ENCODE measurements at places on chromosomes 12 and 14.

- DNase-seq = no peak
Measured at GRCh38 chr12:43111608-43112007, 440.4 kb downstream of the ADAMTS20 start.

DNA sequence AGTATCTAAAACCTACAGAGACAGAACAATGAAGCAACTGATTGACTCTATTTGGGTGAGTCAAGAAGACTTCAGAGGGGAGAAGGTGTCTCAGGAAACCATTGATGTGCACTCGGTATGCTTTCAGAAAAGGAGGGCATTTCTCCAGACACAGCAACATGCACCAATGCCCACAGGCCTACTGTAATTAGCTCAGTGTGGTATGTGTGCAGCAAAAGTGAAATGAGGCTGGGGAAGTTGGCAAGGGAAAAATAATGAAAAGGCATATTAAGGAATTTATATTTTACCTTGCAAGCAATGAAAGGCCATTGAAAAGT, 158.4 kb upstream of the GRIP1 start:
- DNase-seq = no peak

DNA sequence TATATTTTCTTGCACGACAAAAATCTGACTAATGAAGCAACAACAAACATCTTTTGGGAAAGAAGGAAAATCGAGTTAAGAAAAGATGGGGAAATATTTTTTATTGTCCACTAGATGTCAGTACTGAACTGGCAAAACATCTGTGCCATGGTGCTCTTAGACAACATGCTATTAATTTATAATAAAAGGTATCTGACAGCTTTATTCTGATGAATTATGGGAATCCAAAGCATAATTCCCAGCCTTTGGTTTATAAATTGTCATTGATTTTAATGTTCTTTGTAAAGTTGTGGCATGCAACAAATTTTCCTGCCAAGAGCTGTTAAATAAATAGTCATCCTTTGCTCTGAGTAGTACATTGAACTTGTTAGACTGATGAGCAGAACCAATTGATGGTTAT, 231.2 kb downstream of the ETNK1 start:
- DNase-seq = peak; percentile 20

- DNase-seq = no peak
Measured at GRCh38 chr12:121989276-121990113, 32.2 kb upstream of the BCL7A start.

GRCh38 chr14:89697281-89698060, 257.1 kb downstream of the EFCAB11 start:
- no peak for DNase-seq

DNA sequence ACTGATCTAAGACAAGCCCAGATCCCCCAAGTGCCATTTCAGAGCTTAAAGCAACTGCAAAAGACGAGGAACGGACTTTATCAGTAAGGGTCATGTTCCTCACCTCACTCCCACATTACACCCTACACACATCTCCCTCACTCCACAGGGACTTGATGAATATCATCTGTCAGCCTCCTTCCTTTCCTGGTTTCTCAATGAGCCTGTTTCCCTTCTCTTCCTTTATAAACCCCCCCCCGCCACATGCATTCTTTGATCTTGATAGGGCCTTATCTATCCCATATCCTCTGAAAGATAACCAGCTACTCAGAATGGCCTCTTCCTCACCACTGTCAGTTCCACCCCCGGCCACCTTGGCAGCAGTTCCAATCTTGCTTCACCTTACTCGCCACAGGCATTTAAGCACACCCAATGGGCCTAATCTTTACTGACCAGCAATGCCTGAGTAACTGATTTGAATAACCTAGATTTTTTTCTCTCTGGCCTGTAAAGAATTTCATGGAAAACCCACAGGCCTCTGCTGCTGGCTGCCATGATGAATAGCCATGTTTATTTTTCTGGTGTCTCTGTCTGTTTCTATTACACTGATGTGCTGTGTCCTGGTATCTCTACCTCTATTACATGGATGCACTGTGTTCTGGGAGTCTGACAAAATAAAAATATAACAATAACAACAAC, 138.7 kb downstream of the PHLDA1 start:
- no peak for DNase-seq

GRCh38 chr12:47534695-47535094, 171.1 kb downstream of the RPAP3 start:
- no peak for DNase-seq

DNA sequence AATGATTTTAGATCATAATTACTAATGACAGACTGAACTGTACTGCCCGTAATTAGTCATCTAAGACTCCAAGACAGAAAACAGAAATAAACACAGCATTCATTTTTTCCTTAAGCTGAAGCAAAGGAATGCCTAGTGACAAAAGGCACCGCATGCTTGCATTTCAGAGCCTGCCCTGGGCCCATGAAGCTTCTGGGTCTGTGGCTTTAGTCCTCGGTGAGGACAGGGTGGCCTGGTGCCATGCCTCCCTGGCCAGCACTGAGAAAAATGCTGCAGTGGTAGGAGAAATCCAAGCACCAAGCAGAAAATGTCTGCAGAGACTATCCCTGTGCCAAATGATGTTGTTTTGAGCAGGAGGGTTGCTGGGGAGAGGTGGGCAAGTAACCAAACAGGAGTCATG, 171.6 kb downstream of the CALM1 start:
- DNase-seq = no peak

DNA sequence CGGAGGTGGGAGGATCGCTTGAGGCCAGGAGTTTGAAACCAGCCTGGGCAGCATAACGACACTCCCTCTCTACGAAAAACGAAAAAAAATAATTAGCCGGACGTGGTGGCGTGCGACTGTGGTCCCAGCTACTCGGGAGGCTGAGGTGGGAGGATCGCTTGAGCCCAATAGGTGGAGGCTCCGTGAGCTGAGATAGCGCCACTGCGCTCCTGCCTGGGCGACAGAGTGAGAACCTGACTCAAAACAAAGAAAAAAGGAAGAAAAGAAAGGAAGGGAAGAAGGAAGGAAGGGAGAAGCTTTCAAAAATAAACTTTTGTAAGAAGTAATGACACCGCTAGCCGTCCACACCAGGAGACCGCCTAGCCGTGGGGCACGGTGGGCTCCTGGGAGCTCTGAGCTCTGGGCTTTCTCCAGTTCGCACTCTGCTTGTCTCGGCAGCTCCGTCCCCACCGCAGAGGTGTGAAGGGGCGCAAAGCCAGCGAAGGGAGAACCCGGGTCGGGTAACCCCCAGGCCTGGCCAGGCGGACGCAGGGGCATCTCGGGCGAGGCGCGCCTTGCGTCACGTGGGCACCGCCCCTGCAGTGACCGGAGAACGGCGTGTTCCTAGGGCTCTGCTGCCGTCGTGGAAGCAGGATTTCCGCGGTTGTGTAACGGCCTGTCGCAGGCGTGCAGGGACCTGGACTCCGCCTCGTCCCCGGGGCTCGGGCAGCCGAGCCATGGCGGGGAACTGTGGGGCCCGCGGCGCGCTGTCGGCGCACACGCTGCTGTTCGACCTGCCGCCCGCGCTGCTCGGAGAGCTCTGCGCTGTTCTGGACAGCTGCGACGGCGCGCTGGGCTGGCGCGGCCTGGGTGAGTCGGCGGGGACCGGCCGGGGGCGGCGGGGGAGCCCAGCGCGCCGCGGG, at the start of gene IRAK3:
Gene IRAK3, plus strand, starts transcription at position 631 of the 902 bp plus-strand sequence. Its CDS starts 86 bp downstream, at position 717.
- DNase-seq = peak; percentile 26

DNA sequence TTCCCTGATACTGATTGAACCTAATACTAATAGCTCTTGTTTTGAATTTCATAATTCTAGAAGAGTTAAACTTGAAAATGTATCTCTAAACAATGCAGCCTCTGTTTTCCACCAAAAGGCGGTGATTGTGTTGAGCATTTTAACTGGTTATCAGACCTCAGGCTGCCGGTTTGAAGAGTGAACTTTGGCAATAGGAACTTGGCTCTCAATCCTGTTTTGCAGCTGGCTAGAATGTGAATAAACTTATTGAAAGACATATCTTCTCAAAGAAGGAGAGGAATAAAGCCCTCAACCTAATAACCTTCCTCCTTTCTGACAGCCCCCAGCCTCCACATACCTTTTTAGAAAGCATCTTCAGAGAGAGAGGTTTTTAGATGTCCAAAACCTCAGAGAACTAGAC, 105.4 kb downstream of the SRGAP1 start:
- no peak for DNase-seq

GRCh38 chr12:93766796-93767523, 89.8 kb downstream of the CRADD start:
- peak; percentile 79 for DNase-seq

DNA sequence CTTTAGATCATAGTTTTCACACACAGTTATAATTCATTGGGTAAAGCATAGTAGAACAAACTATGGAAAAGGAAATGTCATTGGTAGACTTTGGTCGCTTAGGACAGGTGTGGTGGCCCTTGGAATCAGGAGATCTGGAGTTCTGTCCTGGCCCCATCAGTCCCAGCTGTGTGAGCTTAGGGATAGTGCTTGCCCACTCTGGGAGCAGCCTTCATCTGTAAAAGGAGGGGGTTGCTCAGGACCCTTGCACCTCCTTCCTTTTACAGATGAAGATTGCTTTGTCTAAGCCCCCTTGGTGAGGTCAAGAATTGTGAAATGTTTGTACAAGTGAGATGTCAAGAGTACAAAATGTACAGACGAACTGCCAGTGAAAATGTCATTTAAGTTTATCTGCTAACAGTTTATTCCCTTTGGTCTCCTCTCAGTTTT, 93.2 kb downstream of the BORCS5 start:
- DNase-seq = no peak

DNA sequence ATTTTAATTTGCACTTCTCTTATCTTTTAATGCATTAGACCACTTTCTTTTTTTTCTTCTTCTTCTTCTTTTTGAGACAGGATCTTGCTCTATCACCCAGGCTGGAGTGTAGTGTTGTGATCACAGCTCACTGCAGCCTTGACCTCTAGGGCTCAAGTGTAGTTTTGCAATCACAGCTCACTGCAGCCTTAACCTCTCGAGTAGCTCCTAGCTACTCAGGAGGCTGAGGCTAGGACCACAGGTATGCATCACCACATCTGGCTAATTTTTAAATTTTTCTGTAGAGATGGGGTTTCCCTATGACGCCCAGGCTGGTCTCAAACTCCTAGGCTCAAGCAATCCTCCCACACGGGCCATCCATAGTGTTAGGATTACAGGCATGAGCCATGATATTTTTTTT, 12.7 kb downstream of the TMED8 start:
- no peak for DNase-seq

- no peak for DNase-seq
Measured at GRCh38 chr14:85732031-85732430, 202.1 kb downstream of the FLRT2 start.

DNA sequence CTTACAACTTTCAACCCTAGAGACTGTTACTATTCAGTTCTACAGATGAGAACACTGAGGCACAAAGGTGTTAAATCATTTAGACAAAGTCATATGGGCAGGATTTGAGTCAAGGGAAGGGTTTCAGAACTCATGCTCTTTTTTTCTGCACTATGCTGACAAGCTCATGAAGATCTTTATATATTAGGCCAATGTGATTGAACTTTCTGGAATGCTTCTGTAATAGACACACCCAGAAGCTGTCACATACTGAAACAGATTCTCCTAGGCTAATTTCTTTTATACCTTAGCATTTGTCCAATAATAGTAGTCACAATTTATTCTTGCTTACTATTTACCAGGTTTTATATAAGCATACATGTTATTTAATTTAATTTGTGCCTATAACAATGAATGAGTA, 164.0 kb downstream of the ALG10B start:
- no peak for DNase-seq

DNA sequence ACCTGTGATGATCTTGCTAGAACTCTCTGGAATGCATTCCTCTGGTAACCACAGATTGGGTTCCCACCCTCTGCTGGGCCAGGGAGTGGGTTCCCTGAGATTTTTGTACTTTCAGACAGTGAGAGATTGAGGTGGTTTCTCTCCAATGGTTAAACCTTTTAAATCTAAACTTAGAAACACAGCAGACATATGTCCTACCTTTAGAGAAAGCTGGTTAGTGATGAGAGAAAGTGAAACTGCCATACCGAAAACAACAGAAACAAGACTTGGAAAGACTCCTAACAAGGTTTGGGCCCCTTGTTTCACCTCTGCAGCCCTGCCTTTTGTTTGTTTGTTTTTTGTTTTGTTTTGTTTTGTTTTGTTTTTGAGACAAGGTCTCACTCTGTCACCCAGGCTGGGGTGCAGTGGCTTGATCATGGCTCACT, 9.7 kb upstream of the SGPP1 start:
- no peak for DNase-seq

All from fibroblast of the conjunctiva (primary cell).